Central memory CD4-positive, alpha-beta T cell (primary cell): ENCODE measurements at places on chromosomes 5 and 9.

GRCh38 chr5:115264786-115265185, 2.1 kb upstream of the PGGT1B start:
- DNase-seq = no peak

- DNase-seq = no peak
Observed at GRCh38 chr5:14185326-14186058, 42.4 kb downstream of the TRIO start.

- no peak for DNase-seq
Observed at GRCh38 chr9:37295796-37296195, 126.7 kb upstream of the GRHPR start.

- no peak for DNase-seq
Observed at GRCh38 chr5:431001-431710, 11.8 kb upstream of the EXOC3 start.

DNA sequence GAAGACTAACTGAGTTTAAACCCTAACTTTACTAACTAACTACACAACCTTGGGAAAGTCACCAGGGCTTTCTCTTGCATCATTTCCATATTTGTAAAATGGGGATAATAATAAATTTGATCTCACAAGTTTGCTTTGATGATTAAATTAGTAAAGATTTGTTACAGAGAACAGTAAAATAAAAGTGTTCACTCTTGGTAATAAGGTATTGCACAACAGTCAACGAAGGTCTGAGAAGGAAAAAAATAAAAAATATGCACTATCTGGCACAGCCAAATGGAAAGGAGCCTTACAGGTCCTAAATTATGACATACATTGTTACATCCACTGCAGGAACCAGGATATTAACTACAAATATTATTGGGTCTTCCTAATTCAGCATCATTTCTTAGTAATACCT, 160.0 kb upstream of the TMEM161B start:
- no peak for DNase-seq

DNA sequence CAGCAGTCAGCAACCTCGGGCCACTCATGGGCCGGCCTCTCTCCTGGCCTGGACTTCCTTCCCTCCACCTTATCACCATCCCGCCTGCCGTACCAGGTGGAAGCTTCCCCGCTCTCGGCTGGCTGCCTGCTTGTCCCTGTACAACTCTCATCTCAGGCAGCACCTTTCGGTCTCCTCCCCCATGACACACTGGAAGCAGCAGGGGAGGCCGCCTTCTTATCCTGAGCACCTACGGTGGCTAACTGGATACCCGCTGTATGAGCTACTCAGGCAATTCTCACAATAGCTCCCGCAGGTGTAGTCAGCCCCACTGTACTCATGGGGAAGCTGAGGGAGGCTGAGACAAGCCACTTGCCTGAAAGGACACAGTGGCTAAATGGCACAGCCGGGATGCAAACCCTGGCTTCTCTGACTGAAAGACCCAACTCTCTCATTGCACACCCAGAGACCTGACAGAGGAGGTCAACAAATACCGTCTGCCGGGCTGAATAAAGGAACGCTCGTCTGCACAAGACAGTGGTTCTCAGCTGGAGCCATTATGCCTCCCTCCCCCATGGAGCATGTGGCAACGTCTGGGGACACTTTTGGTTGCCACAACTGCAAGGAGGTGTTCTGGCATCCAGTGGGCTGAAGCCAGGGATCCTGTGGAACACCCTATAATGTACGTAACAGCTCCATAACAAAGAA, 9.6 kb downstream of the STK10 start:
- DNase-seq = peak; percentile 8

GRCh38 chr5:75985077-75985476, 98.1 kb upstream of the SV2C start:
- DNase-seq = no peak

GRCh38 chr9:35500130-35500748, 10.3 kb downstream of the RUSC2 start:
- no peak for DNase-seq

DNA sequence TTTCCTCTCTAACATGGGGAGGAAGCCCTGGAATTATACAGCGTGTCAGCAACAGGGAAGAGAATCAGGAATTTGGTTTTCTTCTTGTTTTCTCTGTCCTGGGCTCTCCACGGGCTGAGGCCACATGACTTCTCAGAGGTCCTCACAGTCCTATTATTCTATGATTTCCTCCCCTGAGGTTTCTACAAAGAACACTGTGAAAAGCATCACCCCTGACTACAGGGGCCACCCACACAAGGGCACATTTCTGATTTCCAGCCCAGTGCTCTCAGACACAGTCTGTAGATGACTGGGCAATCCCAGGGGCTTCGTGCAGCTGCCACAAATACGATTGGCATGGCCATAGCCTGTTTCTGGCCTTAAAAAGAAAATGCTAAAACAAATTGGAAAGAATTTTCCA, 284.9 kb downstream of the CEMIP2 start:
- no peak for DNase-seq

GRCh38 chr5:111394586-111394985, 117.7 kb downstream of the STARD4 start:
- no peak for DNase-seq

GRCh38 chr5:109645707-109646192, 44.0 kb upstream of the MAN2A1 start:
- no peak for DNase-seq

GRCh38 chr9:93096131-93096802, at the start of gene CARD19:
TSS of gene CARD19 (plus strand) at chr9:93096217. CDS start at chr9:93096346, 129 bp downstream.
- peak; percentile 53 for DNase-seq

DNA sequence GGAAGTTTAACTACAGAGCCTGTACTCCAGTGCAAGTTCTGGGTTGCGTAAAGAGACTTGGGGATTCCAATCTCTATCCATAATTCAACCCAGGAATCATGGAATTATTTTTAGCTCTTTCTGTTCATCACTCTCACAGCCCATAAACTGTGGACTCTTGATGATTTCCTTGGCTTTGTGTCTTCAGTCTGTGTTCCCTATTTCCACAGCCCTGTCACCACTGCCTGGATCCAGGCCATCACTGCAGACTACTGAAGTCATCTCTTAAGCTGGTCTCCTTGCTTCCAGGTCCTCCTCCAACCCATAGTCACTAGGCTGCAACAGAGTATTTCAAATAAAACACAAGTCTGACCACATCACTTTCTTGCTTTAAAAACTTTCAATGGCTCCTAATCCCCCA, 211.7 kb downstream of the PLK2 start:
- no peak for DNase-seq

GRCh38 chr5:107516452-107517184, 154.1 kb downstream of the EFNA5 start:
- no peak for DNase-seq

DNA sequence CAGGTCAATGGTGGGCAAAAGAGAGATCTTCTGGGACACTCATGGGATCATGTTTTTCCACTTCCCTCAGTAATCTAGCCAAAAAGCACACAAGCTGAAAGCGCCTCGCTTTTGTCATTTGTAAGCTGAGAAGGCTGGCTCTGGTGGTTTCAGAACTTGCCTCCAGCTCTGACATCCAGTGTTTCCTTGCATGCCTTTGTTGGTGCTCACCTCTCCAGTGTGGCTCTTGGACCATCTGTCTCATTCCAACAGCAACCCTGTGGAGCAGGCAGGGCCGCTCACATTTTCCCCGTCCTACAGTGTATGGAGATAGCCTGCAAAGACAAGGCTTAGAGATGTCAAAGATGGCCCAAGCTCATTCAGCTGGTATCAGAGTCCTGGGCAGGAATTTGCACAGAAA, 160.8 kb upstream of the KLF4 start:
- no peak for DNase-seq

GRCh38 chr5:142680605-142681259, 5.2 kb downstream of the FGF1 start:
- no peak for DNase-seq

- DNase-seq = no peak
Observed at GRCh38 chr5:146112476-146112875, 7.1 kb upstream of the PLAC8L1 start.

GRCh38 chr9:104750185-104750767, 2.8 kb downstream of the NIPSNAP3A start:
- no peak for DNase-seq

DNA sequence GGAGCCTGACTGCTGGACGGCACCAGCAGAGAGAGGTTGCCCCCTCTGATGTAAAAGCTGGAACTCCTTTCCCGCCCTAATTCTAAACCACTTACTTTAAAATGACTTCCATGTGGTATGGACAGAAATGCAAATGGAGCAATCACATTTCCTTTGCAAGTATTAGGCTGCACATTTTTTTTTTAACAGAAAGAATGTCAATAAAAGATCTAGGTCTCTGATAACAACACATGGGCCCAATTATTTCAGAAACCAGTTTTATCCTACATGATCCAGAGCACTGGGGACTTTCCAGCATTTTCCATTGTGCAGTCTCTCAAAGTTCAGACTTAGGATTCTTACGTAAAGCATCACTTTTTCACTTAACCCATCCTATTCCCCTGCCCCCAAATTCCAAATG, 203.7 kb downstream of the NXNL2 start:
- DNase-seq = no peak

DNA sequence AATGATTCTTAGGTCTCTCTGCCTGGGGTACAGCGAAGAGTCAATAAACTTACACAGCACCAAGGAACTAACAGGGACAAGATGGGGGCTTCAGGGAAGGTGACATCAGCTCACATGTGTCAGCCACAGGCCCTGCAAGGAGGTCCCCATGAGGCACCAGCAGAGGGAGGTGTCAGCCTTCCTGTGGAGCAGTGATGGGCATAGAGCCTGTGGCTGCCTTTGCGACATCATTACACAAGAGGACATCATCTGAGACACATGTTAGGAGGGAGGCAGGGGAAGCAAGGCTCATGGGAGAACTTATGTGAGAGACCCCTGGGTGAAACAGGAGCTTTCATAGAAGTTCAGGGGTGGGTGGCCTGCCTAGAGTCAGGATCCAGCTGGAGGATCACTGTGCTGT, 389.6 kb downstream of the SEMA5A start:
- DNase-seq = no peak

DNA sequence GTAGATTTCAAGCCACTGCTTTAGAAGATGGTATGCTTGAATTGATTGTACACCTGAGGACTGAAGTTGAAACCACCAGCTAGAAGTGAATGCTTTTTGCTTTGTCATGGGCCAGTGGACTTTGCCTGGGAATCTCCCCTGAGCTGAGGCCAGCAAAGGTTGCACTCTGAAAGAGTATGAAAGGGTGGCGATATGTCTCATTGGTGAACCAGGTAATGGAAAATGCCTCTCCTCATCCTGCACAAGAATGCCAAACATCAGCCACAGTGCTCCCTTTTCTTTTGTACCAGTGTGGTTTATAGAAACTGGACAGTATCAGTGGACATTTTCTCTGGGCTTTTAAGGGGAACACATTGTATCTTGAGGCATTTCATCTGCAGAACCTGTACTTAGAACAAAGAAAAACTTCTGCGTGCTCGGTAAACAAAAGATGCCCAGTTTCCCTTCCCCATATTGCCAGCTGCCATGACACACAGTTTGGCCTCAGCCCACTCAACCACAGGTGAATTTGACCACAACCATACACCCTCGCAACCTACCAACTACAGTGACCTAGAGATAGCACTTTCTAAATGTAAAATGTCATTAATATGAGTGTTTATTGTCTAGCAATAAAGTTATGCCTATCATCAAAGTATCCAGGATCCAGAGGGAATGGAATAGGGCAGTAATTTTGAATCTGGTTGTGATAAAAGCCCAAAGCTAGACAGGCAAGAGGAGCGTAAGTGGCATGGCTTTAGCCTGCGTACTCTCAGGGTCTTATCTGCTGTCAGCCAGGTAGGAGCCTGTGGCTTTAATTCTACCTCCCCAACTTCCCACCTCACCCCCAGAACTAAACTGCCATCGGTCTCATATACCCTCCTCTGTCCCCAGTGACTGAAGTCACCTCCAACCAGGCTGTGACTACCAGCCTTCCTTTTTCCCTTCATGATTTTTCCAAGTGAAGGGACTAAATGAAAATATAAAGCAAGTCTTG, 79.5 kb upstream of the LHFPL2 start:
- DNase-seq = no peak

GRCh38 chr9:504921-505740, 290.5 kb downstream of the DOCK8 start:
- no peak for DNase-seq

DNA sequence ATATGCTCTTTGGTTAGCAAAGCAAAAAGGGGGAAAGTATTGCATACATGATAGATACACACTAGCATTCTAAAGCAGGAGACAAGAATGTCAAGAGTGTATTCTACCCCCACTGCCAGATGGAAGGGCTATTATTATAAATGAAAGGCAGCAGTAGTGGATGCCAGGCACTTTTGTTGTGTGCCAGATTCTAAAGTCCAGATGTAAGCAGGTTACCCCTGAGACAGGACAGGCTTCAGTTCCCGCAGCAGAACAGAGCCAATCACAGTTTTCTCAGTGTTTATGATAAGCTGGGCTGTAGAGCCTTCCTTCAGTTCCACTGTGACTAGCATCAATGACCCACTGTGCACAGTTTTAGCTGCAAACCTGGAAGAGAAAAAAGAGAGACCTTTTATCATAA, 226.6 kb upstream of the TBCA start:
- no peak for DNase-seq

DNA sequence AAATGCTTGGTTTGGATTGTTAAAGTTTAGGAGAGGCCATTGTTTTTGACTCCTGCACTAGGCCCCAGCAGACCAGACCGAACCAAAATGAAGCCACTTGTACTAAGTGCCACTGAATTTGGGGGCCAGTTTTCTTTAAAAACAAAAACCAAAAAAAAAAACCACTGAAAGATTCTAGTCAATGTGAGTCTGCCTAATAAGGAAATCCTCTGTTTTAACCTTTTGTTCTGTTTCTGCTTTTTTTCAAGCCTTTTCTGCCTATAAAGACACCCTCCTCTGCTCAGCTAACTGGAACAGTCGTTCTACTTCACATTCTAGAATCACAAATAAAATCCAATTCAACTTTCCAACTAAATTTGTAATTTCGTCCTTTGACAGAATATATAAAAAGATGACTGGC, 64.9 kb downstream of the SERINC5 start:
- no peak for DNase-seq

DNA sequence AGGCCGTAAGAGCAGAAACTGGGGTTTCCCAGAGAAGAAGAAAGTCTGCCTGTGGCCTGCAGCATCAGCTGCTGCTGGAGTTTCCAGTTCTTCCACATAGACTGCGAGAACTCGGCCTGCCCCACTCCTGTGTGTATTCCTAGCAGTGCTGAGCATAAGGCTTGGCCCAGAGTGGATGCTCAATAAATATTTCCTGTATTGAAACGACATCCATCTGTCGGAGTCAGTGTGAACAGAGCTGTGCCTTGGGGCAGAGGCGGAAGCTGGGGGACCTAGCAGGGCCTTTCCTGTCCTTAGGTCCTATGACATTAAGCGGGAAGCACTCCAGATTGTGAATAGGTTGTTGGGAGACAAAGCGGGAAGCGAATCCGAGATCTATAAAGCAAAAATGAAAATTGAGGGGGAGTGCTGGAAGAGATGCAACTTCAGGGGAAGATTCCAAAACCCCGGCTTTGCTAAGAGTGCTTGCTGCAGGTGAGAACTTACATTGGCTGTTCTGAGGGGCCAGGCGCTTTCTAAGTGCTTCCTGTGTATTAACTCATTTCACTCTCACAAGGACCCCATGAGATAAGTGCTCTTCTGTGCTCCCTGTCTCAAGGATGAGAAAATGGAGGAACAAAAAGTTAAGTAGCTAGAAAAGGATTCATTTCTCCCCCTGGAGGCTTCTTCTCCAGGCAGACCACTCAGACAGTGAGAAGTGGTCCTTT, 76.1 kb upstream of the CXCL14 start:
- no peak for DNase-seq

GRCh38 chr5:177486256-177486655, 11.1 kb downstream of the PDLIM7 start:
- no peak for DNase-seq

GRCh38 chr9:114406441-114406840, 18.7 kb upstream of the AKNA start:
- DNase-seq = no peak

GRCh38 chr5:18882154-18882553, 1105.8 kb downstream of the CDH18 start:
- no peak for DNase-seq
